ENCODE measurements at places on chromosomes 16 and 17. TPM values are rescaled to one million over a fixed set of nuclear protein-coding genes. Genes with fewer than 3 reads are reported as not detected.

- DNase-seq = no peak
These were observed 26.0 kb upstream of the GOSR2 start for GRCh38 chr17:46896991-46897390.

- no peak for DNase-seq
These were observed 9.1 kb downstream of the TMEM208 start for GRCh38 chr16:67235816-67236562.

DNA sequence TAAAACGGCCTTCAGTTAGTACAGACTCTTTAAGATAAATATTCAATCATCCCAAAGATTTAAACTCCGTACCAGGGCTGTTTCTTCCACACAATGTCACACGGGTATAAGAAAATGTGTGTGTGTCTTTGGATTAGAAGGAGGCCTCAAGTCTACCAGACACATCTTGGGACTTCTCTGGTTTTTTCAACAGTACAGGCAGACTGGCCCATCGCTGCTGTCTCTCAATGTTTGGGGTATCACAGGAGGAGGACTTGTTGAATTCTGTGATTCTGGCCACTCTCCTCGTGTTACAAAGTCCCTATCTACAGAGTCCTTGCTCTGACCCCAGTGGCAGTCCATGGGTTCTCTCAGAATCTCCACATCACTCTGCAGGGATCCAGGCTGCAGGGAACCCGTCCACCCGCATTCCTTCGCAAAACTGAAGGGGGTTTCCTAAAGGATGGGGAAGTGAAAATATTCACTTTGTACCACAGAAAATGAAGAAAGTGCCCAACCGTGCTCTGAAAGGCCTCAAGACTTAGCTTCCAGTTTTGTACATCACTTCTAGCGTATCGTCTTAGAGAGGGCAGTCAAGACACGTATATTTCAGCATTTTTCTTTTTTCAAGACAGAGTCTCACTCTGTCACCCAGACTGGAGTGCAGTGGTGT lies 373.2 kb downstream of the NPIPA8 start:
- DNase-seq = no peak

- no peak for DNase-seq
These were observed 49.8 kb downstream of the TMEM100 start for GRCh38 chr17:55672585-55673501.

The C16orf89 gene
- total RNA-seq = 6.1 TPM

DNA sequence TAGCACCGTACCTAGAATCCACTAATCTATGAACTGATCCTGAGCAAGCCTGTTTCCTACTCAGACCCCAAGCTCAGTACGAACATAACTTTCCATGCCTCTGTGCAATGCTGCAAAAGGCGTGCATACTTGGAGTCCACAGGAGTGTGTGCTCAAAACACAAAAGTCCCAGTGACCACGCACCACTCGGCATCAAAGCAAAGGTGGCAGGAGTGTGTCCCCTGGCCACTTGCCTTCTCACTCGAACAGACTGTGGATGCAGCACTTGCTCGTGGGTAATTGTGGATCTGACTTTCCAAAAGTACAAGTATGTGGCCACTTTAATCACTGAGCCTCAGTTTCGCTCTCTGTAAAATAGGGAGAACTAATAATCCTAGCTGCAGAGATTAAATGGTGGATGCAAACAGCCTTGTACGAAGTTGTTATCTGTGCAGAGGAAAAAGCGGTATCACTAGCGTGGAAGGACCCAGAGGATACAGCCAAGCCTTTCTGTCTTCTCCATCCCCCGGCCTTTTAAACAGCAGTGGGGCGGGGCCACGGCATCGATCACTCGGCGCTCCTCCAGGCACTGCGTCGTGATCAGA lies 311 bp upstream of the KDM8 start:
- DNase-seq = peak; percentile 97

DNA sequence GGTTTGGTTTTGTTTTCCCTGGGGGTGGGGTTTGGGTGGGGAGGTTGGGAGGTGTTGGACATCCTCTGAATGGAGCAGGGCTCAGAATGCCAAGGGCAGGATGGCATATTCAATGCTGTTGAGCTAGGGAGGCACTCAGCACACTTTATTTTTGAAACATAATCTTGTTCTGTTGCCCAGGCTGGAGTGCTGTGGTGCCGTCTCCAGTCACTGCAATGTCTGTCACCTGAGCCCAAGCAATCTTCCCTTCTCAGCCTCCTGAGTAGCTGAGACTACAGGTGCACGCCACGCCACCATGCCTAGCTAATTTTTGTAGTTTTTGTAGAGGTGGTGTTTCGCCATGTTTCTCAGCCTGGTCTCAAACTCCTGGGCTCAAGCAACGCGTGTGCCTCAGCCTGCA lies 186.1 kb downstream of the RPTOR start:
- DNase-seq = no peak

DNA sequence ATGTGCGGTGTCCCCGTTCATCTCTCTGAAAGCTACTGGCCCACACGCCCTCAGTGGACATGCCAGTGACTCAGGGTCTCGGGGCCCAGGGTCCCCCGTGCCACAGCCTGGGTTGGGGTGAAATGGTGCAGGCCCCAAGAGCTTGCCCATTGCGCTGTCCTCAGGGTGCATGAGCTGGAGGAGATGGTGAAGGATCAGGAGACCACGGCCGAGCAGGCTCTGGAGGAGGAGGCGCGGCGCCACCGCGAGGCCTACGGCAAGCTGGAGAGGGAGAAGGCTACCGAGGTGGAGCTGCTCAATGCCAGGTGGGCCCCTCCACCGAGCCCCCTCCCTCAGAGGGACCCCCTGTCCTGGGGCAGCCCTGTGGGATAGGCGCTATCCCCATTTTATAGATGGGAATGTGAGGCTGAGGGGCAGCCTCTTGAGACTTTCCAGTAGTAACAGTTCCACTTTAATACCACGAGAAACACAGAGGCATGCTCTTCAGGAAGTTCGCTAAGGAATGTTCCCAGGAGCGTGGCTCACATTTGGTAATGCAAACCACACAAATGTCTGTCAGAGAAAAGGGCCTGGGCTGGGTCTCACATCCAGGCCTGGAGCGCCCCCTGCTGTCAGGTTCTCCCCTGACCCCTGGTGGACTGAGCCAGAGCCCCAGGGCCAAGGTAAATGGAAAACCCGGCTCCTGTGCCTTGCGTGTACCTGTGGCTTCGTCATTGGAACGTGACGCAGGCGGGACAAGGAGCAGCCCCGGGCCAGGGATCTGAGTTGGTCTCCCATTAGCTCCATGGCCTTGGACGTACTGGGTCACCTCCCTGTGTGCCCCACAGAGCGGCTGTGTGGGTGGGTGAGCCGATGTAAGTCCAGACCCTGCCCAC lies 133.7 kb downstream of the RAB11FIP4 start:
- DNase-seq = peak; percentile 93

The MAPT gene
- 37.7 TPM for total RNA-seq

GRCh38 chr17:2092253-2092652 lies 37.4 kb downstream of the HIC1 start:
- DNase-seq = no peak

DNA sequence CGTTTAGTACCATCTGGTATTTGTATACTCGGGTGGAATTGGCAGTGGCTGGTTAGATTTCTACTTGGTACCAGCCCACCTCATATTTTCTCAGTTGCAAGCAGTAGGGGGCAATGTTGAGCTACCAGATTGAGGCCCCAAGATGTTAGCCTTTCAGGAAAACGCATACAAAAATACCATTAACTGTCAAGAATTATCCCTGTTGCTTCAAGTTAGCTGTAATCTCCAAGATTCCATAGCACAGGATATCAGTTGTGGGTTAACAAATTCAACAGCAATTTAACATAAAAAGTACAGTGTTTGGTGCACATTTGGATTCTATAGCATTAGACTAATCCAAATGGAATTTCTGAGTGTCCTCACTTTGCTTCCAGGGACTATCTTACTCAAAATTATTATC lies 188.2 kb downstream of the FTO start:
- no peak for DNase-seq

- DNase-seq = peak; percentile 54
These were observed 67.0 kb downstream of the RAP1GAP2 start for GRCh38 chr17:2863204-2863603.
